ENCODE measurements at places on chromosomes 3 and 15.

DNA sequence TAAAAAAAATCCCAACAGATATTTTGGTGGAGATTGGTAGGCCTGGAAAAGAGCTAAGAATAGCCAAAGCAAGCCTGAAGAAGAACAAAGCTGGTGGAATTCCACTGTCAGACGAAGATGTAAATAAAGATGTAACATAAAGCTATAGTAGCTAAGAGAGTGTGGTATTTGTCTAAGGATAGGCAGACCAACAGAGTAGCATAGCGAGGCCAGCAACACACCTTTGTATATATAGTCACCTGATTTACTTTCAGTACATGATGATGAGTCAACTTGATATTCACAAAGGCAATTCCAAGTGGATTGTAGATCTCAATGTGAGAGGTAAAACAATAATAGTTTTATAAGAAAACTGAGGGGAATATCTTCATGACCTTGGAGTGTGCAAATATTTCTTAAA lies 53.6 kb upstream of the SYN2 start:
- DNase-seq, result no peak

DNA sequence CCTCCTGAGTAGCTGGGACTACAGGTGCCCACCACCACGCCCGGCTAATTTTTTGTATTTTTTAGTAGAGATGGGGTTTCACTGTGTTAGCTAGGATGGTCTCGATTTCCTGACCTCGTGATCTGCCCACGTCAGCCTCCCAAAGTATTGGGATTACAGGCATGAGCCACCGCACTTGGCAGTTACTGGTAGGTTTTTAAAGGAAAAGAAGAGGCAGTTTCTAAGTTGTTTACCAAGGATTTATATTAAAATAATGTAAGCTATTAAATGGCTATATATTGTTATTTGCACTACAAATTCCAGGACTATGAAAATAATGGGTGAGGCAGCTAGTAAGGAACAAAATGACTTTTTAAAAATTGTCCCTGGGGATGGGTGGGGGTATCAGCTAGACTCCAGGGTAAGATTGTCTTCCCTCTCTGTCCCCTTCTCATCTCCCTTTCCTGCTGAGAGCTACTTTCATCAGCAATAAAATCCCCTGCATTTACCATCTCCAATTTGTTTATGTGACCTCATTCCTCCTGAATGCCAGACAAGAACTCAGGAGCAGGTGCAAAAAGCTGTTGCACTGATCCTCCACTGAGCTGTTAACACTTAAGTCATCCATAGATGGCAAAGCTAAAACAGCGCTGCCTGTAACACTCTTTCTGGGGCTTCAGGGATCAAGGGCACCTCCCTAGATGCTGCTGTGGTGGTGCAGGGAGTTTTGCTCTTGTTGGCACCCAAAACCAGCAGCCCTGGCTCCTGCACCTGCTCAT lies 165.2 kb downstream of the ZPLD1 start:
- no peak for DNase-seq

DNA sequence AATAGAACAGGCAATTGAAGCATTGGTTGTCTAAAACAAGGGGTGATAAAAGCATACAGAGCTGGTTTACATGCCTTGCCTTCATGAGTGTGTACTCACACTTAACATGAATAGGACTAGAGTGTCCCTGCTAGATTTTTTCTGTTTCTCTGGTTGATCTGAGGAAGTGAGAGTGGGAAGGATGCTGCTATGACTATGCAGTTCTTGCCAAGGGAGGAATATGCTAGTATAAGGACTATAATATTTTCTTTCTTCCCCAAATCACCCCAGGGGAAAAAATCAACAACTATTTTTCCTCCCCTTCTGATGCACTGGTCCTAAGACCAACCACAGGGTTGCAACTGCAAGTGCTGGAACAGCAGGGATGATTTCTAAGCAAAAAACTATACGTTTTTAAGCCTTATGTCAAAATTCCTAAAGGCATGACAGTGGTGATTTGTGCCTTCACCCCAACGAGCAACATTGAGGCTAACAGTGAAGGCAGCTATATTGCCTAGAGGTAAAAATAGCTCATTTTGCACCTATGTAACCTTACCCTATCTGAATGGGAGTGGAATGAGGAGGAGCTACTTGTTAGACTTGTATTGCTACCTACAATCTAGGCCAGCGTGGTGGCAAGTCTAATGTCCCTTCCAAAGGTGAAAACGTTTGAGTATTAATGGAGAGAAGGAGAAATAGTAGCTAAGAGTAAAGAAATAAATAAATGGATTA lies 33.5 kb upstream of the USP8 start:
- no peak for DNase-seq

- DNase-seq, result no peak
These were observed 41.5 kb downstream of the CD200R1L start for GRCh38 chr3:112805126-112805525.

DNA sequence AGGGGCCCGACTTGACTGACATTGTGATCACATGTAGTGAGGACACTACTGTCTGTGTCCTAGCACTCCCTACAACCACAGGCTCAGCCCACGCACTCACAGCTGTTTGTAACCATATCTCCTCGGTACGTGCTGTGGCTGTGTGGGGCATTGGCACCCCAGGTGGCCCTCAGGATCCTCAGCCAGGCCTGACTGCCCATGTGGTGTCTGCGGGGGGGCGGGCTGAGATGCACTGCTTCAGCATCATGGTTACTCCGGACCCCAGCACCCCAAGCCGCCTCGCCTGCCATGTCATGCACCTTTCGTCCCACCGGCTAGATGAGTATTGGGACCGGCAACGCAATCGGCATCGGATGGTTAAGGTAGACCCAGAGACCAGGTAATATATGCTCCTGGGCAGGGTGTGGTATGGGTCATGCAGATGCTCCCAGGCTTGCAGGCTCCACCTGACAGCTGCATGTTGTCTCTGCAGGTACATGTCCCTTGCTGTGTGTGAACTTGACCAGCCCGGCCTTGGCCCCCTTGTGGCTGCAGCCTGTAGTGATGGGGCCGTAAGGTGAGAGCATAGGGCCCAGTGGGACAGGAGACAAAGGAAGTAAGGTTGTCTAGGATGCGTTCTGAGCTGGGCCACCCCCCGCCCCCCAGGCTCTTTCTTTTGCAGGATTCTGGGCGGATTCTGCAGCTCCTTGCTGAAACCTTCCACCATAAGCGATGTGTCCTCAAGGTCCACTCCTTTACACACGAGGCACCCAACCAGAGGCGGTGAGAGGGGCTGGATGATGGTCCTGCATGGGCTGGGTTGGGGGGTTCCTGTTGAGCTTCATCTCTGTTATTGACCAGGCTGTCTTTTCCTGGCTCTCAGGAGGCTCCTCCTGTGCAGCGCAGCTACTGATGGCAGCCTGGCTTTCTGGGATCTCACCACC lies 4.4 kb downstream of the DALRD3 start:
- peak; percentile 50 for DNase-seq

DNA sequence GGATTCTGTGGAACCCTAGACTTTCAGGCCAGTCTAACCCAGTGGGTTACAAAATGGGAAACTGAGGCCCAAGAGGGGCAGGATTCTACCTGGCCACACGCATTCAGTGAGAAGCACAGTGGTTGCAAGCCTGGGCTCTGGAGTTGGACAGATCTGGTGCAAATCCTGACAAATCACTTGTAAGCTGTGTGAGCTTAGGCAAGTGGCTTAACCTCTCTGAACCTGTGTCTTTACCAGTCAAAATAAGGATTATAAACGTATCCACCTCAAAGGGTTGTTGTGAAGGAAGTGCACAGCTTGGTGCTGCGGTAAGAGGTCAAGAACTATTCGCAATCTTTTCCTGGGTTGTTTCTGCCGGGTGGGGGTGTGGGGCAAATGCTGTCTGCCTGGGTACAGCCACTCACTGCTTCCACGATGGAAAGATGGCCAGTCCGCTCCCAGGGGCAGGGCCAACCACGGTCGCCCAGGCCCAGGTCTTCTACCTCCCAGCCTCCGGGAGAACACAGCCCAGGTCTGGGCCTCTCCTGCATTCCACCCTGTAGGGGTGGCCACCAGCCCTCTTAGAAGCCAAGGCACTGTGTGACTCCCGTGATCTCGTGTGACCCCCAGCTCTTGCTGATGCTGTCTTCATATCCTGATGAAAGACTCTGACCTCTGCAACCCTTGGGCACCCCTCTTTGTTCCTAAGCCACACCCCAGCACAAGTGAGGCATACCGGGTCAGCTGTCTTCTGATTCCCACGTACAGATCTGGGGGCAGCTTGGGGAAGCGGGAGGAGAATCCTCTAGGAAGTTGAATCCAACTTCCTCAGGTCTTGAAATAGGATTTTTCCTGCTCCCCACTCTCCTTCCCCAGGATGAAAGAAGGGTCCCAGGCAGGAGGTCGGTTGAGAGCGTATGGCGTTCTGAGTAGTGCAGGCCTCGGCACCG lies 1.5 kb downstream of the CHRNA3 start:
- no peak for DNase-seq

DNA sequence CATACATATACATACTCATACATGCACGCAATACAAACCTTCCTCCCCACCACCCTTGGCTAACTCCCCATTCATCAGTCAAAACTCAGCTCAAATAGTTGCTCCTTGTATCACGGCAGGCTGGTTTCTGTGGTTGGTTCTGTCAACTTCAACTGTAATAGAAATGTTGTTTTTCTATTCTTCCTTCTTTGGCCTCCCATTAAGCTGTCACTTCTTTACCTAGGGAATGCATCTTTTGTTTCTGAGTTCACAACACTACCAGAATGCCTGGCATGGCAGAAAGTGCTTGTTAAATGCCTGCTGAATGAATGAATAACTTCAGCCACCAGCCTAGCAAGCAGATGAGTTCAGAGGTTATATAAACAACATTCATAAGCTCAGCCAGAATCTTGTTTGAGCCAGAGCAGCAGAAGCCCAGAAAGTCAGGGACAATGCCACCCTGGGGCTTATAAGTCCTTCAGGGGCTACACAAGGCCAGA lies 63.1 kb downstream of the B3GALNT1 start:
- no peak for DNase-seq

- DNase-seq, result no peak
These were observed 559.3 kb downstream of the MECOM start for GRCh38 chr3:169103951-169104941.

DNA sequence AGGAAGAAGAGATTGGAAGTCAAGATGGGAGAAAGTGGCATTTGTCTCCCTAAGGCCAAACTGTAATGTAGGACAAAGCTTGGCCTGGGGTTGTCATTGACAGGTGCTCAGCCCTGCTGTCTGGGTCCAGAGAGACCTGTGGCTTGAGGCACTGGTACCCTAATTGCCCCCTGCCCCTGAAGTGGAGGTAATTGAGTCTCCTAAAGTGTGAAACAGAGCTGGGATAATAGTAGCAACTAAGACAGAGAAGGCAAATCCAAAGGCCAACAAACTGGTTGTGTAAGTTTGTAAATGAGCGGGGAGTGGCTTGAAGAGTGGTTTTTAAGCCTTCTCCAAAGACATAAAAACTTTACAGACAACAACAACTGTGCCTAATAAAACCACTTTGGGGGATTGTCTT lies 264.2 kb upstream of the ROPN1 start:
- no peak for DNase-seq

Data from HEK293T (cell line).